ENCODE measurements at places on chromosomes 1 and 21.

DNA sequence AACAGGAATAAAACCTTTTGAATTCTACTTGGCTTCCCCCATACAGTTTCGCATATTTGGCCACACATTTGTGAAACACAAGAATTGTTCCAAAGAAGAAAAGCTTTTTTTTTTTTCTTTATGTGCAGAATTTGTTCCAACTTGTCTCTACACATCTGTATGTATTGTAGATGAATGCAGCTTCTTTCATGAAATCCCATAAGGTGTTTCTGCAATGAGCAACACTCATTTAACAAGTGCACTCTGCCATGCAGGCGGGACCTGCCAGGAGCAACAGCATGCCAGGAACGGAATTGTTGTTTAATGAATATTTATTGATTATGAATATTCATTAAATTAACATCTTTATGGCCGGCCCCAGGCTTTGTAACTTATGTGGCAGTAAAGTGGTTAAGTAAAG is 1075.0 kb downstream of the TTLL7 start:
- DNase-seq, result no peak

DNA sequence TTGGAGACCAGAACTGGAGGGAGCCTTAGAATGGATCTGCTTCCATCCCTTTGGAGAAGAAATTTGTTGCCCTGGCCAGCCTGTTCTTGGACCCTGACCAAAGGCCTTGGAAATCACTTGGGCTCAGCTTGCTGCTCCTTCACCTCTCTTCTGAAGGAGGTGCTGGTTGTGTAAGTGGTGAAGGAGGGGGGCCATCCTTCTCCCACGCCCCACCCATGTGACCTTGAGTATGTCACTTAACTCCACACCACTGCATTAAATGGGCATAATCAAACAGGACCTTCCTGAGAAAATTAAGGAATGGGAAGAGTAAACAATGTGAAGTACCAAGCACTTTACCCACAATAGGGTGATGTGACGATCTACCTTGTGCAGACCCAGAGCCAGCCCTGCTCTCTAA is 68.3 kb upstream of the GJB5 start:
- DNase-seq, result no peak

DNA sequence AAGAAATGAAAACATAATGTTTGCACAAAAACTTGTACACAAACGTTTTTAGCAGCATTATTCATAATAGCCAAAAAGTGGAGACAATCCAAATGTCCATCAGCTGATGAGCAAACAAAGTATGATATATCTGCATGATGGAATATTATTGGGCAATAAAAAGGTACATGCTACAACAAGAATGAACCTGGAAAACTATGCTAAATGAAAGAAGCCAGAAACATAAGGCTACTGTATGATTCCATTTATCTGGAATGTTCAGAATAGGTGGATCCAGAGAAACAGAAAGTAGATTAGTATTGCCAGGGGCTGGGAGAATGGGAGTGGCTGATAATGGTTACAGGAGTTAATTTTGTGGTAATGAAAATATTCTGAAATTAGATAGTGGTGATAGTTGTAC is 19.0 kb downstream of the FBXO28 start:
- DNase-seq, result peak; percentile 87

- DNase-seq, result peak; percentile 30
Measured at GRCh38 chr1:6634371-6635052, 9.8 kb downstream of the THAP3 start.

GRCh38 chr1:57431400-57431799 is 7.5 kb upstream of the DAB1 start:
- DNase-seq, result no peak

DNA sequence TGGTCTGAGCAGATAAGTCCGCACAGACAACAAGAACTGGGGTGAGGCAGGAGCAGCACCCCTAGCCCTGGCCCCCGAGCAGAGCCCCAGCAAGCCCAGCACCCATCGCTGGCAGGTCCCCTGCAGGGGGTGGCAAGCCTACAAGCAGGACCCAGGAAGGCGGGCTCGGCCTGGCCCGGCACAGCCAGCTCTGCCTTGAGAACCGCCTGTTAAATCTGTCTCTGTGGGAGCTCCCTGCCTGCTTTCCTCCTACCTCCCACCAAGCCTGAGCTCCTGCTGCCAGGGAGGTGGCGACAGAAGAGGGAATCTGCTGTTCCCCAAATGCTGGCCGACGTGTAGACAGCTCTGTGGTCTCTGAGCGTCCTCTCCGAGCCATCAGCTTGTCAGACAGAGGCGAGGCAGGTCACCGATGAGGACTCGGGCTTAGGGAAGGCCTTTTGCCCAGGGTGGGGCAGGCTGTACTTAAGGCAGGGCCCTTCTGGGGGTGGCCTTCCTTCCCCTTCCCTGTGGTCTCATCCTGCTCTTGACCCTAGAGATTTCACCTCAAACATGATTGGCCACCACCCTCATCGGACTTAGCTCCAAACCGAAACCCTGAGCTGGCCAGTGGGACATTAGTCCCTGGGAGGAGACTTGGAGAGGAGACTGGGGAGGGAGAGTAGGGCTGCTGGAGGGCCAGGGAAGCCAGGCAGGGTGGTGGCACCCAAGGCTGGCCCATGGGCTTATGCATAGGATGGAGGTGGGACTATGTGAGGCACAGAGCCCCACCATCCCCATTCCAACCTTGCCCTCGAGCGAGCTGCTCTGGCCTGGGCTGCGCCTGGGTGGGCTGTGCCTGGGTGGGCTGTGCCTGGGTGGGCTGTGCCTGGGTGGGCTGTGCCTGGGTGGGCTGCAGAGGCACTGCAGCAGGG is 7.7 kb downstream of the SELENON start:
- no peak for DNase-seq

GRCh38 chr1:67372136-67372535 is 58.1 kb downstream of the SERBP1 start:
- DNase-seq, result no peak

- DNase-seq, result no peak
Measured at GRCh38 chr1:67148516-67149178, 13.9 kb upstream of the C1orf141 start.

All from RWPE1 (cell line).